Smooth muscle cell of the umbilical artery (primary cell): ENCODE measurements at places on chromosomes 6 and 20. TPM values are rescaled to one million over a fixed set of nuclear protein-coding genes. Genes with fewer than 3 reads are reported as not detected.

The CYP21A2 gene
- total RNA-seq: 0.14 TPM in 1 of 2 replicates, not detected in the other

The PACSIN1 gene
- not detected in 2 replicates for total RNA-seq

The C6orf58 gene
- 0.14 TPM in 1 of 2 replicates, not detected in the other for total RNA-seq

The CST2 gene
- total RNA-seq: not detected in 2 replicates

The SPDEF gene
- not detected in 2 replicates for total RNA-seq

The PIM1 gene
- 7.6 and 21.7 TPM in 2 replicates for total RNA-seq

The ULBP1 gene
- total RNA-seq: under 0.01 and 0.09 TPM in 2 replicates

The MAFB gene
- total RNA-seq: 0.14 and 0.30 TPM in 2 replicates

The FKBP1C gene
- 0.46 TPM in 1 of 2 replicates, not detected in the other for total RNA-seq

The GLO1 gene
- total RNA-seq: 91.2 and 115 TPM in 2 replicates

The IDH3B gene
- 62.1 and 66.0 TPM in 2 replicates for total RNA-seq

The SCRT2 gene
- not detected in 2 replicates for total RNA-seq
